ENCODE measurements at places on chromosomes 1 and 21.

DNA sequence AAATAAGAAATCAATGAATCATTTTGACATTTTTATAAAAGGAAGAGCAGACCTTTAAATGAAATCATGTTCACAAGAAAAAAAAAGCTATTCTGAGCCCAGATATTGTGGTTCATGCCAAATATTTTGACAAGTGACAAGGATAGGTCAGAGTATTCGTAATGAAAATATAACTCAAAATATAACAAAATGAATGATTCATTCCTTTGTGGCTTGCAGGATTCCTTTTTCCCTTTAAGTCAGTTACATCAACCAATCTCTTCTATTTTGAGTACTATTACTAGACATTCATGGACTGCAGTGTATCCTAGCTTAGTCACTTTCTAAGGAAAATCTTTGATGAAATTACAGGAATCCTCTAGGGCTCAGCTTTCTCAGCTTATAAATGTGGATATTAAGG lies 188.7 kb downstream of the COL11A1 start:
- DNase-seq = no peak

GRCh38 chr1:197783510-197783948 lies 8.2 kb upstream of the DENND1B start:
- DNase-seq = no peak

- DNase-seq = no peak
Observed at GRCh38 chr1:179881642-179882252, 338 bp upstream of the TOR1AIP1 start.

- DNase-seq = no peak
Observed at GRCh38 chr1:215508311-215508710, 58.8 kb upstream of the KCTD3 start.

- peak; percentile 22 for DNase-seq
Observed at GRCh38 chr1:16048573-16049189, 5.1 kb downstream of the CLCNKB start.

DNA sequence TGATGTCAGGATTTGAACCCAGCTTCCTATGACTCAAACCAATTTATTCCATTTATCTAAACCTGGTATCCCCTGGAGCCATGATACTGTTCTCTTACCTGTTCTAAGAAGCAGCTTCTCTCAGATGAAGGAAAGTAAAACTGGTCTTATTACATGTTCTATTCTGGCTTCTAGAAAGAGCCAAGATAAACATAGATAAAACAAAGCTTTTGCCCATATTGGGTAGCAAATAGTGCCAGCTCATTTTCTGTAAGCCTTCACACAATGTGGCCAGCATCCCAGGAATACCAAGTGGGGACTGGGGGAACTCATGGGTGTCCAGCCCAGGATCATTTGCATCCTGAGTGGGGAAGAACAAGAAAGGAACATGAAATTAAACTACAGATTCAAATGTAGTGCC lies 53.5 kb upstream of the EPHA8 start:
- DNase-seq = no peak

- no peak for DNase-seq
Observed at GRCh38 chr1:9473032-9473807, 66.0 kb upstream of the SLC25A33 start.

- no peak for DNase-seq
Observed at GRCh38 chr1:175530183-175530582, 213.2 kb downstream of the TNR start.

DNA sequence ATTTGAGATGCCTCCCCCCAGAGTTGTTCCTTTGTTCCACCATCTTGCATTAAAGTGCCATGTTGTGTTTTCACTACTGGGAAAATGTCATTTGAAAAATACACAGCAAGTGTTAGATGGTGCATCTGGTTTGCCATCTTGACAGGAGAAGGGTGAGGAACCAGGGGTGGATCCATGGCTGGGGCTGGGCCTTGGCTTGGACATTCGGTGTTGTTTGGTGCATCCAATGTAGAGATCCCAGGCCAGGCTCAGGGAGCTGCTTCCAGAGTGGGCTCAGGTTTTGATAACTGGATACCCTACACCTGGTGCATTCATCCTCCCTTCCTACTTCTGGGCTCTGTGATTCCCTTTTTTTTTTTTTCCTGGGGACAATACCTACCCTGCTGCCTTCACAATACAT lies 103.5 kb downstream of the UCK2 start:
- no peak for DNase-seq

GRCh38 chr1:246760422-246761347 lies 36.5 kb downstream of the SCCPDH start:
- no peak for DNase-seq

GRCh38 chr1:228147151-228147693 lies 2.5 kb upstream of the GJC2 start:
- no peak for DNase-seq

GRCh38 chr1:3858231-3858981 lies 1.1 kb downstream of the DFFB start:
- no peak for DNase-seq

DNA sequence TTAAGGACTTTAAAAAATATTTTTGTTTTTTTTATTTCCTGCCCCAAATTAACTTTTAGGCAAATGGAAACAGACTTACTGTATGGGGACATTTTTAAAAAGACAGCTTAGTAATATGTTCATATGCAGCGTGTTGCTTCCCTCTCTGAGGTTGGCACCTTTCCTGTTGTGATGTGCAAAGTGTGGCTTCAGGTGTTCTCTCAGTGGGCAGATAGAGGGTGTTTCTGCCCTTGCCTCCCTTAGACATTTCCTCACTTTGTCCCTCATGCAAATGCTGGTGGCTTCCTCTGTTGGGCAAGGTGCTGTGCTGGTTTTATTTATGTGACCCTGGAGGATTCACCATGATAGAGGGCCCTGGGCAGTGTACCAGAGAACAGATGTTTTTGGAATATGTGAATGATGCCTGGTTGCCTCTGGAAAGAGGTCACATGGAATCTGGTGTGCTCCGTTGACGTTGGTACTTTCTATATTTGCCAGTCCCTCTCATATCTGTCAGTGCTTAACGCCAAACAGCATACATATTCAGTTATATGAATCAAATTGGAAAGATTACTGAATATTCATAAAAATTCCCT lies 123.5 kb downstream of the PATJ start:
- DNase-seq = no peak

DNA sequence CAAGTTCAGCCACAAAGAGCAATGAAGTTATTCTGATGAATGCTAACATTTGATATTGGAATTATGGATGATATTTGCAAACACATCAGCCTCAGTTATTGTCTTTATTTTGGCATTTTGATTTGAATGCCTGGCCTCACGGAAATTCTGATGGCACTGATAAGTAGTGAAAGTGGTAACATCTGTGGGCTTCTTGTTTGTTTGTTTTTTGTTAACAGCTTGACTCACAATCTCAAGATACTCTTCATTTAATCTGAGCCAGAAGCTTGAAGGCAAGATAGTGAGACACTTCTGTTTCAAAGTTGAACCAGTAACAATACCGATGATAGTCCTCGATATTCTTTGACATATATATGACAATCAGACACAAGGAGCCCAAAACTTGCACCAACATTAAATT lies 182.9 kb upstream of the NFIA start:
- DNase-seq = no peak

DNA sequence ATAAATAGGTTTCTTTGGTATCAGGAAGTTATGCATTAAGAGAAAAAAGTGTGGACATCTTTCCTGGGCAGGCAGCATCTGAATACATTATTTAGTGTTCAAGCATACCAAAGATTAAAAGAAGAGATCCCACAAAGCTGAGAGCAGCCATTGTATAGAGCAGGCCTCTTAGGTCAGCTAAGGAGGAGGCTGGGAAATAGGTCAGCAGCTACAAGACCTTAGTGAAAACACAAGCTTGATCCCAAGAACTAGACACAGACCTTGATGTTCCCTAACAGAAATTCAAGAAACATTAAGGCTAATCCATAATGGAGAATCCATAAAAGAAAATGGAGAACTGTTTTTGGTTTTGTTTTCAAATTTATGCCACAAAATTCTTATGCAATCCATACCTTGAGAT lies 135.3 kb upstream of the DPT start:
- no peak for DNase-seq

- DNase-seq = no peak
Observed at GRCh38 chr1:58107943-58108342, 438.6 kb downstream of the OMA1 start.

DNA sequence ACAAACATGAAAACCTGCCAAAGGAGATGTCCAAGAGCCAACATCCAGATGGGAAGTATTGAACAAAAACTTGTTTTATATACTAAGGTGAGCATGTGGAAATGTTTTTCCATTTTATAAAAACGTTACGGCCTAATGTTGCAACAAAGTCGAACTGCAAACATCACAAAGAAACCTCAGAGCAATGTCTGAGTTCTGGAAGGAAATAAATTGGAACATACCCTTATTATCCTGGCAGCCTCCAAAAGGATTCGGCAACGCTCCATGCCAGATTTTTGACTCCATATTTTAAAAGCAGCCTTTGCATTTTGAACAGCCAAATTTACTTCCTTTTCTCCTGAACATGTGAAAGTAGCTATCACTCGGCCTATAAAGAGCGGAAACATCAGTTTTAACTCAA lies 3.3 kb downstream of the ALDH9A1 start:
- no peak for DNase-seq

GRCh38 chr1:24091971-24092482 lies 19.9 kb downstream of the MYOM3 start:
- no peak for DNase-seq

GRCh38 chr21:42584296-42584641 lies 69.2 kb upstream of the PDE9A start:
- no peak for DNase-seq

Measured in CD4-positive, alpha-beta T cell treated with Interleukin-6 at 100 ng/mL for 8 hours (primary cell).